Cardiac septum (tissue), 1 donor: ENCODE measurements at places on chromosomes 13 and 19.

DNA sequence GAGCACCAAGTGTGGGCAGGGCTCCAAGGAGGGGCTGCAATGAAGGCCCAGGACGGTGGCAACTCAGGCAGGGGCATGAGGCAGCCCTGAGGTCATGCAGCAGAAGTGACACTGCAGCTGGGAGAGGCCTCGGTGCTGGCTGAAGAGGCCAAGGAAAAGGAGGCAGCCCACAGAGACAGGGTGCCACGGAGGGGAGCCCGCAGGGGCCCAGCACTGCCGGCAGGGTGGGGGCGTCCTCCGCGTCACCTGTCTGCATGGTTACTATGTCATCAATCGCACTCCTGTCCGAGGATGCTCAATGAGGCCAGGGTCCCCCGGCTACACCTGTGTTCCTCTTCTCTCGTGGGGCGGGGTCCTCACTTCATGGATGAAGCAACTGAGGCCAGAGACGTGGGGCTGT, 123.1 kb downstream of the TUBA3C start:
- no peak for DNase-seq

GRCh38 chr13:92842145-92842544, 384.5 kb upstream of the GPC6 start:
- no peak for DNase-seq

DNA sequence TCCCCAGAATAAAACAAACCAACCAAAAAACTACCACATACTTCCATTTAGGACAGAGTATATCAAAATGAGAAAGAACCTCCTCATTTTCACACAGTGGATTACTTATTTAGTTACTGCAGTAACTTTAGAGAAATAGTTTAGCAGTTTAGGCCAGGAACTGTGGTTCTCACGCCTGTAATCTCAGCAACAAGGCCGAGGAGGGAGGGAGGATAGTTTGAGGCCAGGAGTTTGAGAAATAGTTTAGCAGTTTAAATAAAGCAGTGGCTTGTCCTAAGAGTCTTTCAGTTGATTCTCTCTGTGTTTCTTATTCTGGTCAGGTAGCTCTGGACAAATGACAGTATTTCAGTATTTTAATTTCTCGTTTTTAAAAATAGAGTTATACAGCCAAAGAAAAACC, 9.4 kb downstream of the HMGB1 start:
- no peak for DNase-seq

- no peak for DNase-seq
Observed at GRCh38 chr13:104530741-104531140, 1464.5 kb upstream of the SLC10A2 start.

GRCh38 chr19:58252102-58252685, 23.5 kb downstream of the ZNF544 start:
- DNase-seq: no peak

- DNase-seq: no peak
Observed at GRCh38 chr13:31394506-31394905, 194.7 kb downstream of the B3GLCT start.

- peak; percentile 80 for DNase-seq
Observed at GRCh38 chr13:45047394-45048310, 58.3 kb downstream of the GPALPP1 start.

DNA sequence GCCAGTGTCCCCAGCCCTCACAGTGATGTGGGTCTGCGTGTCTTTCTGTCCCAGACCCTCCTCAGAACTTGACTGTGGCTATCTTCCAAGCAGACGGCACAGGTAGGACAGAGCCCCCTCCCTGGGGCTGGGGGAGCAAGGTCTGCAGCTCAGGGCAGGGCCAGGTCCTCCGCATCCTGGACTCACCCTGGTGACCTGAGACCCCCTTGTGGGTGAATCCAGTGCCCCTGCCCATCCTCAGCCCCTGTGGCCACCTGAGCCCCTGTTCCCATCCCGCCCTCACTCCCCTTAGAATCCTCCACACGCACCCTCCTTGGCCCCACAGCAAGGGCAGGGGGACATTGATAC, 39.0 kb upstream of the CD33 start:
- no peak for DNase-seq

GRCh38 chr13:95212983-95213850, 88.0 kb downstream of the ABCC4 start:
- no peak for DNase-seq

DNA sequence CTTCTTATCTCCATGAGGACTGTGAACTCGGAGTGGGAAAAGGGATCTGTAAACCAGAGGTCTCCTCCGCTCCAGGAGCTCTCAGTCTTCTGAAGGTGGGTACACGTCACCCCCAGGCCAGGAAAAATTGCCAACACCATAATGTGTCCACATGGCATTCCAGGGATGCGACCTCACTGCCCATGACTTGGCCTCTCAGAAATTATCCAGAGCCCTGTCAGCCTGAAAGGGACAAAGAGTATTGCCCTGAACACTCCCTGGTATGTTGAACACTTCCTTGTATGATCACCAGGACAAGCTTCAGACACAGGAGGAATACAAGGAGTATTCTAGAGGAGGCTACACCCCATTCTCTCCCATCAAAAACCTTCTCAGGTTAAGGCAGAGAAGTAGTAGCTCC, 81.0 kb upstream of the SLC7A1 start:
- no peak for DNase-seq

- DNase-seq: no peak
Observed at GRCh38 chr19:31461814-31462539, 112.7 kb upstream of the TSHZ3 start.

GRCh38 chr13:73922493-73923393, 211.5 kb downstream of the KLF12 start:
- DNase-seq: no peak

GRCh38 chr13:30934381-30934780, 1.9 kb downstream of the TEX26 start:
- DNase-seq: no peak

DNA sequence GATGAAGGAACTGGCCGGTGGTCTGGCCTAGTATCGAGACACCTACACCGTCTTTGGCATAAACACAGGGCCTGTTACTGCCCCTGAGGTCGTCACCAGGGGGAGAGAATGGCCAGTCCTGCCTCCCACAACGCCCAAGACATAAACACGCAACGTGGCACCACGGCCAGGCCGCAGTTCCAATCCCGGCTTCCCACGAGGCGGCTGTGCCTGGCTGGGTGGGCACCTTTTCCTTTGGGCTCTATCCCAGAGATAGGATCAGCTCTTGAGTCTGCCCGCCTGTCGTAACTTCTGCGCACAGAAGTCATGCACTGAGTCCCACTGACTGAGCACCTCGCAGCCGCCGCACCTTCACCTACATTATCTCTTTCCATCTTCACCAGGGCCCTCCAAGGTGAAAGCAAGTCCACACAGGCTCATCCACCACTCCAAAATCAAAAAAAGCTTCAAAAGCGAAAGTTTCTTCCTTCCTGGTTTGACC, 1.1 kb downstream of the MIER2 start:
- DNase-seq: no peak

GRCh38 chr13:52786766-52787165, 47.1 kb upstream of the CNMD start:
- DNase-seq: no peak

- no peak for DNase-seq
Observed at GRCh38 chr19:3274942-3275582, 50.6 kb downstream of the CELF5 start.

GRCh38 chr13:93721483-93721882, 494.9 kb downstream of the GPC6 start:
- DNase-seq: no peak

- DNase-seq: no peak
Observed at GRCh38 chr19:10417541-10418234, 2.6 kb upstream of the PDE4A start.

- no peak for DNase-seq
Observed at GRCh38 chr19:6680141-6680540, 10.2 kb upstream of the TNFSF14 start.

- DNase-seq: no peak
Observed at GRCh38 chr19:11306337-11306736, 10.4 kb downstream of the TSPAN16 start.

GRCh38 chr13:102846261-102847015, 606 bp downstream of the ERCC5 start:
- DNase-seq: peak; percentile 77

DNA sequence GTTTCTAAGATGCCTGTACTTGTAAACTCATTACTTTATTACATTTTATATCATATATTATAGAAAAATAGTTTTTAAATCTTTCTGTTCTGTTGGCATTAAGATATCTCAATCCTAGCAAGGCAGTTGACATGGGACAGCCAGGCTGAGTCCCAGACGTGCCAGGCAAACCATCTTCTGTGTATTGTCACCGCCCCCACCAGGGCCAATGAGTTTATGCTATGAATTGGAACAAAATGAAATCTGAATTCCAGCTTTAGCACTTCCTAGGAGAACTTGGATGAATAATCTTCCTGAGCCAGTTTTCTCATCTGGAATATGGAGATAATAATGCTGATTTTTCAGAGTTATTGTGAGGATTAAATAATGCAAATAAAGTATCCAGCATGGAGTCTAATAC, 79.9 kb upstream of the GSX1 start:
- DNase-seq: no peak

GRCh38 chr19:6164906-6165531, 29.6 kb downstream of the ACSBG2 start:
- DNase-seq: no peak

DNA sequence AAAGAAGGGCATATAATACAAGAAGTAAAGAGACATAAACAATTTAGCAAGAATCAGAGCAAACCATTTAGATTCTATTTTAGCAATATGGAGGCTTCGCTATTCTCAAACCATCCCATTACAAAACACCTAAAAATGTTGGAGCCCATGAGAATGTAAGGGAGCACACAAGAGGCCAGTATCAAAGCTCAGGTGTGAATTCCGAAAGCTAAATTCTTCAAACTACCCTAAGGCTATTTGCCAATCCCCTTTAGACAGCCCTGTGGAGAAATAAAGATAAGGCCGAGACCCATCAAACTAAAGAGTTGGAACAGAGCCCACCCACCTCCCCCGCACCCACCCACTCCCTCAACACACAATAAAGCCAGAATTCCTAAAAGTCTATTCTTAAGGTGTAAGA, 210.8 kb upstream of the MAB21L1 start:
- DNase-seq: no peak

DNA sequence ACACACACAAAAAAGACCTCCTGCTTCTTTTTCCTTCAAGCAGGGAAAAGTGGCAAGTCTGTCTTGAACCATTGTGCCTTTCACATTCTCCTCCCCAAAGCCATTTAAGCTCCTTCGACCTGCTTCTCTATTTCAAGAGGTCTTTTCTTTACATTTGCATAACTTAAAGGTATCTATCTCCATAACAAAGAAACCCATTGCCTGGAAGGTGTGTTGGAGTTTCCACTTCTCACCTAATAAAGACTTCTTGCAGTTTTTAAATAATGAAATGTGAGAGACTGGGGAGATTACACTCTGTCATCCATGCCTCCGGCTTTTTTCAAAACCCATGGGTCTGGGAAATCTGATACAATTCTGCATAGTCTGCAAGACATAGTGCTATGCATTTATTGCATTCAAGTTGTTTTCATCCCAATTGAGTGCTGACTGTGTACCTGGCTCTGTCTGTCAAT, 41.8 kb upstream of the NBEA start:
- no peak for DNase-seq

DNA sequence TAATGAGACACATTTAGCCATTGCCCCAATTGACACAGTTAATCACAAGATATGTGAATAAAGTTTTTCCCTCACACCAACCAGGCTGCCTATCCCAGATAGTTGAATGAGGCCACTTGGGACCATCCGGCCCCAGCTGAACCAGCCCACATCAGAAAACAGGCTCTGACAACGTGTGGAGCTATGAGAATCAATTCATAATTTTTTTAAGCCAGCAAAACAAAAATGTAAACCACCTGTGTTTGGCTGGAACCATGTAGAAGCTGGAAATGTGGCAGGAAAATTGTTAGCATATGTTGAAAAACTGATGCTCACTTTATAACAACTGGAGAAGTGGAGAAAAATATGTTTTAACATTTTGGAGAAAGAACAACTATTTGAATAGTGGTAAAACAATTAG, 1161.3 kb downstream of the SLITRK1 start:
- DNase-seq: no peak

DNA sequence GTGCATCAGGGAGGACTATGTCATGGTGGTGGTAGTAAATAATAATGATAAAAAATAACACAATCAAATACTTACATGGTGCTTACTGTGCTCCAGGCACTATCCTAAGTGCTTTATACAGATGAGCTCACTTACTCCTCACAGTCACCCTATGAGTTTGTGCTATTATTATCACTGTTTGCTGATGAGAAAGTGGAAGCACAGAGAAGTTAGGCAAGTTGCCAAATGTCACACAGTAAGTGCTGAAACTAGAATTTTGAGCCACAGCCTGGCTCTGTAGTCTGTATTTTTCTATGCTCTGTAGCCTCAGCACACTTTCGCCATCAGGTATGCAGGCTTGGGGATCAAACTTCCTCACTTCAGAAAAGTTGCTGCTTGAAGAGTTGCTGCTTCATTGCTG, 46.6 kb downstream of the HTR2A start:
- DNase-seq: no peak

DNA sequence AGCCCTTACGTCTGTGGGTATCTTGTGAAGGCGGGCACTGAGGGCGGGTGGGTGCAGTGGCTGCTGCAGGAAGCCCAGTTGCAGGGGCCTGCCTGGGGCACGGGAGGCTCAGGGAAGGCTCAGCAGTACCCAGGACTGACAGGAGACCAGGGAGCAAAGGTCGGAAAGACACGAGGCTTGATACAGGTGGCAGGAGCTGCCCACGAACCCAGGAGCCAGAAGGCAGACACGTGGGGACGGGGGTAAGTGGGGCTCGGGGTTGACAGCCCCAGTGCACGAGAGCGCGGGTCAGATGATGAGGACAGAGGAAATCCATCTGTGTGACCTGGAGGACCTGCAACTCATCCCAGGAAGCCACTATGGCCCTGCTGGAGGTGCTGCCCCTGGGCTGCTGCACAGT, 25.3 kb downstream of the ELAVL1 start:
- no peak for DNase-seq

DNA sequence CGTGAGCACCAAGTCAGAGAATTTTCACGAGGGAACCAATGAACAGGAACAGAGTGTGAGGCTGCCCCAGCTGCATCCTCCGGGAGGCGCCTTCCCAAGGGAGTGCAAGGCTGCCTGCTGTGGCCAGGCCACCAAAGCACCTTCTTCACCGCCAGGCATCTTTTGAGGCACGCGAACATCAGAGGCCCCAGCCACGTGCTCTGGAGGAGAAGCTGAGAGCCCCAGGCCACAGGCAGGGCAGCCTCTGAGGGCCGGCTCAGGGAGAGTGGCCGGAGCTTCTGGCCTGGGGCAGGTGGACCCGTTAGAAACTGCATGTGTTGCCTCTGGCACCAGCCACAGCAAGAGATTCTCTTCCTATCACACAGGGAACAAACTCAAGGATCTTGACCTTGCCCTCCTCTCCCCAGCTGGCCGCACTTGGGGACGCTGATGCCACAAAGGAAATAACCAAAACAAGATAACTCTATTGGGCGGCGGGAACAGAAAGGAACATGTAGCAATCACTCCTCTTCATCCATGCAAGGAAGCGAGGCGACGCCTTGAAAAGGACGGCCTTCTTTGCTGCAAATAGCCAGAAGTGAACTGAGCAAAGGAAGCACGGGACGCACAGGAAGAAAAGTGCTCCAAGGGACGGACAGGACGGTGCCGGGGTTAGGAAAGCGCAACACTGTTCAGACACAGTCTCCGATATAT, 19.9 kb downstream of the GAS6 start:
- DNase-seq: no peak

GRCh38 chr19:391207-391557, 17.8 kb downstream of the C2CD4C start:
- DNase-seq: no peak
